ENCODE measurements at places on chromosomes 5 and 9.

GRCh38 chr5:30040488-30041118 lies 1152.9 kb upstream of the CDH6 start:
- no peak for DNase-seq

DNA sequence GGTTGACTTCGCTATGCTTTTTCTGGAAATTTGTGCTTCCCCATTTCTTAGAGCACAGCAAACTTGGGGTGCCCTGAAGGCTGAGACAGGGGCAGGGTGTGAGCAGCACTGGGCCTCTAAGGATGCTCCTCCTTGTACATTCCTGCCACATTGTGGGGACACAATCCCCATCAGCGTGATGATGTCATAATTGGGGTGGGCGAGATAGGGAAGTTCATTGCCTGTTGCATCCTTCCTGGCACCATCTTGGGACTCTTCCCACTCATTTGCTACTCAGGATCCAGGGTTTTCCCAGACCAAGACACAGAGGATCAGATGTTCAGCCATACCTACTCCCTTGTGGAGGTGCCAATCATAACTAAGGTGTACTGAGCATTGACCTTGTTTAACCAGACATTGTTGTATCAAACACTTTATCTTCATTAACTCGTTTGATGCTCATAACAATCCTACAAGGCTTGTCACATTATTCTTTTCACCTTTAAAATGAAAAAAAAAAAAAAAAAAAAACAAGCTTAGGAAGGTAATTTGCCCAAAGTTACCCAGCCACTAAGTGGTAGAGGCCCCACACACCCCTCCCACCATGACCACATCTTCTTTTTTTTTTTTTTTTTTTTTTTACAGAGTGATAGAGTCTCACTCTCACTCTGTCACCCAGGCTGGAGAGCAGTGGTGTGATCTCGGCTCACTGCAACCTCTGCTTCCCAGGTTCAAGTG lies 87.6 kb downstream of the UGCG start:
- no peak for DNase-seq

GRCh38 chr5:78647351-78647818 lies 1.2 kb downstream of the LHFPL2 start:
- DNase-seq = no peak

DNA sequence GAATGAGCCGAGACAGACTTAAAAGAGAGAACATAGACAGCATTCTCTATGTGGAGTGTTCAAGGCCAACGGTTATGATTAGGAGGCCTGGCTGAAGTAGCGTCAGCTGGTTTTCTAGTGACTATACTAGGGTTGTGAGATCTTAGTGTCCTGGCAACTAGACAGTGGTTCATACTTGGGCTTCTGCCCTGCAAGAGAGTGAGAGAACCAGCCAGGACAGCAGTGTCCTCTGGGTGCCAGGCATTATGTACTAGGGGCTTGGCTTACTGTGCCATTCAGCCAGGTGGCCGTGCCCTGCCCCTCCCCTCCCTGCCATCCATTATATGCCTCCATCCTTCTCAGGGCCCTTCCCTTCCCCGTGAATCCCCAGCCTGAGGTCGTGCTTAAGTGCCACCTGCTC lies 56.8 kb downstream of the TRIO start:
- DNase-seq = no peak

- no peak for DNase-seq
Observed at GRCh38 chr5:68261569-68262065, 46.1 kb downstream of the PIK3R1 start.

GRCh38 chr9:38334234-38334633 lies 58.3 kb upstream of the ALDH1B1 start:
- no peak for DNase-seq
